ENCODE measurements at places on chromosomes 6 and 20.

DNA sequence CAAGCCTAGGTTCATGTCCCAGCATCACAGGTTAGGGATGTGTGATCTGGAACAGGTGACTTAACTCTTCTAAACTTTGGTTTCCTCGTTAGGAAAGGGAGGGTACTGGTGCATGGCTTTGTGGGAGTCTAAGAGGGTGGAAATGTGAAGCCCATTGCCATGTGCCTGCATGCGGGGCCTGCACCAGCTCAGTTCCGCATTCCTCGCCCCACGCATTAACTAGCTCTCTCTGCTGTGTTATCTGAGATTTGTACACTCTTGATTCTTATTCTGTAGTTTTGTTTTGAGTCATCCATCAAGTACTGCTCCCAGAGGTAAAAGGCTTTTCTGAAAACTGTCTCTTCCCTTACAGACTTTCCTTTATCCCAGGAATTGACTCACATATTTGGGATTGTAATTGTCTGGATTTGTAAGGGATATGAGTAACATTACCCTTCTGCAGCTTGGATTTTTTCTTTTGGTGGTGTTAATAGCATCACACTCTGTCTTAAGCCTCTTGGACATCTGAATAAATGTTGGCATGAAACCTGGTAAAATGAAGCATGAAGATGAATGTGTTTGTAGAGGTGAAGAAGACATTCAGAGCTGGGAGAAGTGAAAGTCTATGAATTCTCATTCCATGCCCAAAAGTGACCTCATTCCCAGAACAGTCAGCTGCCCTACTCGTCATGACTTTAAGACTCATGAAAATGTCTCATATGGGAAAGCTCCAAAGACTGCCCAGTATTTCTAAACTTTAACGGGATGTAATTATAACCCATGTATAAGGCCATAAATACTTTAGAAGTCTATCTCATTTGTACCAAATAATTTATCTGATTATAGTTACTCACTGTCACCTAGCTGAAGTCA, 357.3 kb downstream of the FOXA2 start:
- DNase-seq, result no peak

- no peak for DNase-seq
Measured at GRCh38 chr20:52971498-52972189, 514 bp upstream of the TSHZ2 start.

DNA sequence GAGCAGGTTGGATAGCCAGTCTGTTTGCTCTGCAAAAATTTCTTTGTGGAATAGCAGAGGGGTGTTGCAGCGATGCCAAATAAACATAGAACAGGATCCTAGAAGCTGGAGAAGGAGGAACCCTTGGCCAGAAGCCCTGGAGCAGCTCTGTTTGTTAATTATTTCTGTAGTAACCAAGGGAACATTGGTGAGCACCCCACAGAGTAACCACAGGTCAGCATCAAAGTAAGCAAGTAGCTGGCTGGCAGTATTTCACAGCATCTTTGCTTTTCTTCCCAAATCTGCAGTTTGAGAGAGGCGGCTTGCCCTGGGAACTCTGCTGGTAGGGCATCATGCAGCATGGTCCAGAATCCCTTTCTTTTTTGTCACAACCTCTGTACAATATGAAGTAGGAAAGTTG, 12.7 kb upstream of the APMAP start:
- DNase-seq, result no peak

GRCh38 chr6:120116343-120116742, 766.8 kb upstream of the MAN1A1 start:
- DNase-seq, result no peak

- DNase-seq, result no peak
Measured at GRCh38 chr20:50467718-50468356, 42.3 kb upstream of the PTPN1 start.

Data from GM18507 (cell line).